ENCODE measurements at places on chromosomes 2 and 18. TPM values are rescaled to one million over a fixed set of nuclear protein-coding genes. Genes with fewer than 3 reads are reported as not detected.

CDH19 gene
- total RNA-seq = 3.9 TPM

TMEM163 gene
- 27.5 TPM for total RNA-seq

C2orf92 gene
- 47.1 TPM for total RNA-seq

CYTIP gene
- 5.6 TPM for total RNA-seq

TBC1D8 gene
- total RNA-seq = 63.8 TPM

ANKRD62 gene
- 14.2 TPM for total RNA-seq

RGPD3 gene
- total RNA-seq = 0.26 TPM

SAG gene
- not detected for total RNA-seq

RFX8 gene
- total RNA-seq = not detected

UGT1A10 gene
- 0.52 TPM for total RNA-seq

TRPM8 gene
- total RNA-seq = not detected

RNF125 gene
- 2.6 TPM for total RNA-seq

RMC1 gene
- total RNA-seq = 9.9 TPM

SP100 gene
- total RNA-seq = 71.9 TPM

FAM161A gene
- total RNA-seq = 3.0 TPM

LONRF2 gene
- 14.2 TPM for total RNA-seq

RGPD8 gene
- 19.7 TPM for total RNA-seq

UGT1A8 gene
- not detected for total RNA-seq

ZBTB14 gene
- 15.6 TPM for total RNA-seq

MYOM1 gene
- 10.9 TPM for total RNA-seq

C1GALT1C1L gene
- 2.6 TPM for total RNA-seq

TFCP2L1 gene
- 4.6 TPM for total RNA-seq

DAW1 gene
- total RNA-seq = not detected

GPR55 gene
- total RNA-seq = not detected

SYT4 gene
- 3.6 TPM for total RNA-seq

KATNAL2 gene
- 12.2 TPM for total RNA-seq

SERPINB5 gene
- not detected for total RNA-seq

ZNF892 gene
- 3.6 TPM for total RNA-seq
